ENCODE measurements at places on chromosomes 7 and 10. TPM values are rescaled to one million over a fixed set of nuclear protein-coding genes. Genes with fewer than 3 reads are reported as not detected.

The GNGT1 gene
- not detected for total RNA-seq

The CRYGN gene
- not detected for total RNA-seq

The GFRA1 gene
- 49.8 TPM for total RNA-seq

The FRMPD2 gene
- not detected for total RNA-seq

The C10orf53 gene
- not detected for total RNA-seq

The HMX2 gene
- not detected for total RNA-seq

Measured in skin of body (tissue), 3 donors.